Heart left ventricle (tissue), 16 donors: ENCODE measurements at places on chromosomes 6 and 20.

DNA sequence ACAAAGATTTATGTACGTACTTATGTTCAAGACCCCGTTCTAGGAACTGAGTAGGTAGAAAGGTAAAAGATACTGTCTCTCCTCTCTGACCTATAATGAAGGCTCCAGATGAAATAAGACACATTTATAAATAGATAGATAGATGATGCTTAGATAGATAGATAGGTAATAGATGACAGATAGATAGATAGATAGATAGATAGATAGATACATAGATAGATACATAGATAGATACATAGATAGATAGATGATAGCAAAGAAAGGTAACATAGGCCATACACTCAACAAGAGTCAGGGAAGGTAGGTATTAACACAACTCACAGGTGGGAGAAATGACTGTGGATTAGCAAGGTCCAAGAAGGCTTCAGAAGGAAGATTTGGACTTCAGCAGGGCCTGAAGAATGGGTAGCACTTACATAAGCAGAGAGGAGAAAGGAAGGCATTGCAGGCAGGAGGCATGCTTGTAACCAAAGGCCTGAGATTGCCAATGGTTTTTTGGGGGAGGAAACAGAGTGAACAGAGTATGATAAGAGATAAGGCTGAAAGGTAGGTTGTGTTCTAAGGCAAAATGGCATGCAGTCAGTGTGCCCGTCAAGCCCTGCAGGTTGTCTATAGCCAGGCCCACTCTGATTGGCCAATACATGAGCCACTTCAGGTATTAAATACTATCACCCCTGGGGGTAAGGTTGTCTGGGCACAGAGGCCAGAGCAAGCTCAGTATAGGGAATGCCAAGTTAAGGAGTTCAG is 7.7 kb upstream of the MYB start:
- no peak for DNase-seq

DNA sequence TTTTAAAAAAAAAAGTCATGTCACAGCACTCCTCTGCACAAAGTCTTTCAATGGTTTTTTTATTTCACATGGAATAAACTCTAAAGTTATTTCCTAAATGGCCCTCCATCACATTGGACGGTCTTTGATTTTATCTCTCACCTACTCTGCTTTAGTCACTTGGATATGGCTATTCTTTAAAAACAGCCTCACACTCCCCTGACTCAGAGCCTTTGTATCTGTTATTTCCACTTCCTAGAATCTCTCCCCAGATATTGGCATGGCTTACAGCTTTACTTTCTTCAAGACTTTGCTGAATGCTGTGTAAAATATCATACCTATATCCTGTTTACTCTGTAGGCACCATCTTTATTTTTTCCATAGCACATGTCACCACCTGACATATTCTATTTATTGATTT is 194.7 kb upstream of the MCHR2 start:
- DNase-seq, result no peak

DNA sequence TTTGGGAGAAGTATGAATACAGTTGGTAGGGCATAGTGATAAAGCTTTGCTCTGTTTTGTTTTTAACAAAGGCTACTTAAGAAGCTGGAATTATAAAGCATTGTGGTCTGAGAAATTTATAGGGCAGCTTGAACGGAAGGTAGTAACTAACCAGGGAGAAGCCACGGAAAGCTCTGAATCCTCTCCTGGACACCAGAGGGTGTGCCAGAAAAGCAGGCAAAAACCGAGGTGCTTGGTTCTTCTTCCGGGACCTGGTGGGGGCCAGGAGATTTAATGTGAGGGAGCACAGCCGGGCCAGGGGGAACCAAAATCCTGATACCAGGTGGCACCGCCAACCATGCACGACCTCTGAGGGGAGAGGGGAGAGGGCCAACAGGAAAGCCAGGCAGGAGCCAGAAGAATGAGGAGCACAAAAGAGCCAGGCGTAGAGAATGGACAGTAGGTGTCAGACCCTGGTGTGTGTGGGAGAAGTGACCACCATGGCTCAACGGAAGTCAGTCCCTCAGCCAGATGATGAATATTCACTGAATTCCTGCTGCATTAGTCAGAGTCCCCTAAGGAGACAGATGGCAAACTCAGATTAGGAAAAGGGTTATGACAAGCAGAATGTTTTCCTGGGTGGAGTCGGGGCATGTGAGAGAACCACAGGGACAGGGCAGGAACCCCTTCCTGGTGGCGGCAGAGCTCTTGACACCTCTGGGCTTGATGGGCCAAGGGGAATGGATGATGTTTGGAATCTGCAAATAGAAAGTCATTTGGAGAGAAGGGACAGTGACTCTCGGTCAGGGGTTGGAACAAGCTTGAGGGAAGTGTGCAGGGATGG is 262.3 kb downstream of the ZNF217 start:
- DNase-seq, result no peak

DNA sequence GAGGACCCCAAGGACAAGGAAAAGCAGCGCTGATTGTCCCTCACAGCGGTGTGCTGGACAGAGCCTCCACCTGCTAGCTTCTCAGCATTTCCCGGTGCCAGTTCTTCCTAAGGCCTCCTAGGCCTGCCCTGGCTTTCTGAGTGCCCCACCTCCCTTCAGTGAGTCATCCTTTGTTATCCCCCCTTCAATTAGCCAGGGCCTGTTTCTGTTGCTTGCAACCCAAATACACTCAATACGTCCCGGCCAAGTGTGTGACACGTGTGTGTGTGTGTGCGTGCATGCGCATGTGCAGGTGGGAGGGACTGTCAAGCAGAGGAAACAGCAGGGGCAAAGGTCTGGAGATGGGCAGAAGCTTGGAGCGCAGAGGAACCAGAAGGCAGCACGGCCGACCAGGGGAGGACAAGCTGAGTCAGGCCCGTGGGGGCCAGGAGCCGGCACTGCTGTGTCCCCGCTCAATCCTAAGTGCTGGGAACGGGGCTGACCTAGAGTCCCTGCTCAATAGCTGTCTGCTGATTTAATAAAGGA is 159.8 kb downstream of the PREX1 start:
- DNase-seq, result no peak

DNA sequence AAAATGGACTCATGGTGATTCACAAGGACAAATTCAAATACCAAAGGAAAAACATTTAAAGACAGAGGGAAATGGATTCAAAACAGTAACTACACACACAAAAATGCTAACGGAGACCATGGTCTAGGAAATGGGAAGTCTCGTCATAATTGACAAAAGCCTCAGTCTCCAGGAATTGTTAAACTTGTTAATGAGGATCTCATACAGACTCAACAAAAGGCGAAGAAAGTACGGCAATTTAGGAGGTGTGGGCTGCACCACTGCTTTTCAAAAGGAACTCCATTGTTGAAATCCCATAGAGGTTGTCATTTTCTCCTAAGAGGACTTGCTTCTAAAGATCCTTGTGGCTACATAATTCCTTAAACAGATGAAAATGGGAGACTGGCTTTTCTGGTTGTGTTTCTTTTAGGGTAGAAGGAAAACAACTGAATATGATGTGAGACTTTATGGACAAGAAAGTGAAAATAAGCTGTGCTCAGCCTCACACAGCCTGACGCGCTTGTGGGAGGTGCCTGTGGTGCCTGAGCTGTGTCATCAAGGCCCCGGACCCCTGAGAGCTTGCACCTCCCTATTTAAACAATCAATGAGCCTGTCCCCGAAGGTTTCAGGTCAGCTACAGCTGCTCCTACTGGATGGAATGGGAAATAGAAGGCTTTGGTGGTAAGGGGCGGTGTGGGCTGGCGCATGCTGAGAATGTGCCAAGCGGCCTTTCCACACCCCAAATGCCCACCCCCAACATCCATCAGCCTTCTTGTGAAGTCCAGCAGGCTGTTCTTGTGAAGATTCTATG is 2.5 kb upstream of the CLDN20 start:
- DNase-seq, result no peak
